GM12891 (cell line): ENCODE measurements at places on chromosomes 16 and 17.

DNA sequence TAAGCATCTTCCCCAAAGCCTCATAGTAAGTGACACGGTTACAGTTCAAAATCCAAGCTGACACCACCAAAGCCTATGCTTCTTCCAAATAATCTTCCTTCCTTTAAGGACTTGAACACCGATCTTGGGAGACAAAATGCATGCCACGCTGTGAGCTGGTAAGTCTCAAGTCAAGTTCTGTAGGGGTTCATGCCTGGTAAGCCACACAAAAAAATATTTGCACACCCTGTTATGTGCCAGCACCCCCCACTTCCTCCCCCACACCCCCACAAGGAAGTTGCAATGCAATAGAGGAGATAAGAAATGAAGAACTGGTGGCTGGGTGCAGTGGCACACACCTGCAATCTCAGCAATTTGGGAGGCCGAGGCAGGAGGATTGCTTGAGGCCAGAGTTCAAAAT, 5.6 kb downstream of the NOG start:
- DNase-seq = no peak

GRCh38 chr17:37518826-37519225, 29.1 kb downstream of the DUSP14 start:
- no peak for DNase-seq

GRCh38 chr16:79013930-79014660, 586.4 kb downstream of the MAF start:
- no peak for DNase-seq

- no peak for DNase-seq
Measured at GRCh38 chr16:11621920-11622651, 35.4 kb upstream of the LITAF start.
